Forelimb muscle (tissue), 1 donor: ENCODE measurements at places on chromosomes 7 and 10.
A peak's percentile ranks its signal among the peaks of the same experiment; 100 is the strongest.

GRCh38 chr10:4391683-4392082 lies 434.3 kb upstream of the AKR1E2 start:
- no peak for DNase-seq

DNA sequence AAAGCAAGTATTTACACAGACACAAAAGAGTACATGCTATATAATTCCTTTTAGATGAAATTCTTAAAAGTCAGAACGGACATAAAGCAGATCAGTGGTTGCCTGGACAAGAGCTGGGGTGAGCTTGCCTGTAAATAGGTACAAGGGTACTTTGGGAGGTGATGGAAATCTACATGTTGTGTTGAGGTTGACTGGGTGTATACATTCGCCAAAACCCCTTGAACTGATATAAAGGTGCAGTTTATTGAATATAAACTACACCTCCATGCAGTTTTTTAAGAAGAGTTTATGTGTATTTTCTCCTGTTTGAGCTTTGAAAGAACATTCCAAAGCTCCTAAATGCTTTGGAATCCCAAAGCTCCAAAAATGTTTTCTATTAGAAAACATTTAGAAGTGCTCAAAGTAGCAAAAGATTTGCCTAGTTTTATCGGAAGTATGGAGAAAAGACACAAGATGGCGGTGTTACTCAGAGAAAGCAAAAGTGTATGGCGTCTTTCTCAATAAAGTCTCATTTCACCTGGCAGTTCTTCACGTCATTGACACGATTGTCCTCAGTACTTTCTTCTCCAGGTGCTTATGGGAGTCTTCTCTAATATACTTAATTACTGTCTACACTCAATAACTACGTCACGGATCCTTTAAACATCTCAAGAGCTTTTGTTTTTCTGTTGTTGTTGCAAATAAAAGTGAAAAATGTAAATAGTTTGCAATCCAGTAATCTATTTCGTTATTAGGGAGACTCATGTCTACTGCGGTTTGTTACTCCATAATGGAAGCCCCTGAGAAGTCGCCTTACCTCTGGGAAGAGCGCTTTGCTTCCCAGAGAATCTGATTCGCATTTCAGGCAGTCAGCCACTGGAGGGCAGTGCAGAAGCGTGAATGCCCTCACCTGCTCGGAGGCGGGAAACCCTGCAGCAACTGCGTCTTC lies 14.7 kb upstream of the SEC61G start:
- DNase-seq, result peak; percentile 52

DNA sequence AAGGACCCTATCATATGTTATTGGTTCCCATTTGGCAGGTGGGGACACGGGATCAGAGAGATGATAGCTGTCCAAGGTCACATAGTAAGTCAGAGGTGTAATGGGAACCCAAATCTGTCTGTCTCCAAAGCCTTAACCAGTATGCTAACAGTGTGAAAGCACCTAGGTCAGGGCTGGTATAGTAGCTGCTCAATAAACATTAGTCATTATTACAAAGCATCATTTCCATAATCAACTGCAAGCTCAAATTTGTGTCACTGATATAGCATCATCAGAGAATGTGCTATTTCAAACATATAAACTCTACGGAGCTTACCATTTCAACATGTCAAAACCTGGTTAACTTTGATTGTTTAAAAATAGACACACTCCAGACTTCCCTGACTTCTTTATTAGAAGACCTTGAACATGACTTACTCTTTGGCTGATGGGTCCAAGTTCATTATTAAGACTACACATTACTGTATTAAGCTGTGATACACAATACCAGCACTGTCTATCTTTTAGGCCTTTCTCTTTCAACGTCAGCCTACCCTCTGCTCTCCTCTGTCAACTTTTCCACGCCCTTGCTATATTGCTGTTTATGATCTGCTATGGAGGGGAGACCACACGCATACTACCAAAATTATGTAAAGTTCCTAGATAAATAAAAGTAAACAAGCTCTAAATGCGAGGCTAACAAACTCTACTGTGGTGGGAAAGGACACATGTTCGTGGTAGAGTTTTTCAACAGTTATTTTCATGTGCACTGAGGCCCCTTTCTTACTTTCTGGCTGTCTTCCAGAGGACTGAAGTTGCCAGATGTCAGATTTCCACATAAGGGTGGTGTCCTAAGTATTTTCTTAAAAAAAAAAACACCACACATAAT lies 33.6 kb downstream of the DNMBP start:
- DNase-seq, result peak; percentile 75

- no peak for DNase-seq
Observed at GRCh38 chr7:66557214-66558200, 71.2 kb upstream of the KCTD7 start.

DNA sequence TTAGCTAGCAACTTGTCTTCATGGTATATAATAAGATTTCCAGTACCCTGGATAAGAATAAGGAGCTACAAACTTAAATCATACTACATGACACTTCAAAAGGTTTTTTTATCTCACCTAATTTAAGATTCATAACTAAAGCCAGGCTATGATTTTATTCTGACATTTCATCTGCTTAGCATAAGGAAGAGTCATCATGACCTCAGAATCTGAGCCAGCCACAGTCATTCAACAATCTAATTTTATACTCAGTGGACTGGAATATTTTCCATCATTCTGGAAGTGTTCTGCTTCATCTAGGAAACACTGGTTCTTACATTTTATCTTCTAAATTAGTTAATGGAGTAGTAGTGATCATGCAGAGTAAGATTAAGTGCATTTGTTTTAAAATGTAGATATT lies 102.1 kb upstream of the KCND2 start:
- DNase-seq, result no peak

GRCh38 chr10:44906486-44906885 lies 4.7 kb upstream of the TMEM72 start:
- DNase-seq, result no peak

DNA sequence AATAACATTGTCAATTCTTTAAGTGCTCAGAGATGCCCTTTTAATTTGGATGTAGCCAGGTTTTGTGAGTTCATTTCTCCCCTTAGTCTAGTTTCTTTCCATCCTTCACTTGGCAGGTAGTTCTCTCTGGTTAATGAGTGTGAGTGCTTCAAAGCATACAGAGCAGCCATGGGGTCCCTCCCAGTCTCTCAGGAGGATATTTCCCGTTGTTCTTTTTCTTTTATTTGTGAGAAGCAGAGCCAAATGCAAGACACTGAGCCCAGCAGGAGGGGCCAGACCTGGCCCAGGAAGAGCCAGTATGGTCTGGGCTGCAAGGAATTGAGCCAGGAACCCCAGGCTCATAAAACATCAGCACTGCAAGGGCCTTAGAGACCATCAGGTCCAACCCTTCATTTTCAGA lies 52.4 kb downstream of the PLCE1 start:
- DNase-seq, result no peak

- DNase-seq, result no peak
Observed at GRCh38 chr7:158520825-158521224, 66.8 kb downstream of the PTPRN2 start.

GRCh38 chr10:107576746-107577145 lies 412.2 kb upstream of the SORCS1 start:
- no peak for DNase-seq
